ENCODE measurements at places on chromosomes 5 and 9.
A peak's percentile ranks its signal among the peaks of the same experiment; 100 is the strongest.

GRCh38 chr5:159800131-159800840 lies 116.0 kb upstream of the ADRA1B start:
- no peak for DNase-seq

DNA sequence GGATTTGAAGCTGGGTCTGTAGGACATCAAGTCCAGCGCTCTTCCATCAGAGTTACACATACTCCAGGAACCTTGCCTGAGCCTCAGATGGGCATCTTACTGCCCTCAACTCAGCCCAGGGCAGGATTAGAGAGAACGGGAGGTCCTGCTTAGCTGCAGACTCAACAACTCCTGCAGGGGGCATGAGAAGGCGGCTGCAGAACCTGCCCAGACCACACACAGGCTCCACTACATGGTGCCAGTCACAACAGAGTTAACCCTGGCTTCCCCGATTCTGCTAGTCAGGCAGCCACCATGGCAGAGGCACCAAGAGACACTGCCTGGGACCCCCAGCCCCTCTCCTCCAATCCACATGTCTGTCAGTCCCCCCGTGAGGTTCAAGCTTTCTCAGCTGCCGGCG lies 23.9 kb upstream of the CPLX2 start:
- no peak for DNase-seq

DNA sequence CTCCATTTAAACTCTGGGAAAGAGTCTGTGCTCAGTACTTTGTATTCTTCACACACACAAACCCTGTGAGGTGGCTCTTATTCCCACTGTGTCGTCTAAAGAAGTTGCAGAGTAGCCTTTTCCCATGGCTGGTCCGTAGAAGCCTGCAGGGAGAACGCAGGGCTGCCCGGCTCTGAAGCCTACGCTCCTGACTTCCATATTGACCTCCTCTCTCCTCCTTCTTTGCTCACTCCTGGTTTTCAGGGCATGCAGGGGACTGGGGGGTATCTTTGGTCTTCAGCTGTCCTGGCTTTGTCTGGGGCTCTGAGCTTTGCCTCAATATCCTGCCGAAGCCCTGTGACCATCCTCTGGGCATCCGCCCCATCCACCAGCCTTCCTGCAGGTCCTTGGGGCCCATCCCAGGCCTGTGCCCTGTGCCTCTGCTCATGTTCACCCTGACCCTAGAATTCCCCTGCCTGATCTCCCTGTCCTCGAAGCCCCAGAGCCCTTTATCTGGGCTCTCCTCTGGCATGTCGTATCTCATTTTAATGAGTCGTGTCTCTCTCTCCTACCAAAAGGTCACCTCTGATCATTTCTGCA lies 83.8 kb upstream of the FSTL4 start:
- no peak for DNase-seq

GRCh38 chr9:89649039-89649691 lies 44.4 kb downstream of the GADD45G start:
- no peak for DNase-seq

DNA sequence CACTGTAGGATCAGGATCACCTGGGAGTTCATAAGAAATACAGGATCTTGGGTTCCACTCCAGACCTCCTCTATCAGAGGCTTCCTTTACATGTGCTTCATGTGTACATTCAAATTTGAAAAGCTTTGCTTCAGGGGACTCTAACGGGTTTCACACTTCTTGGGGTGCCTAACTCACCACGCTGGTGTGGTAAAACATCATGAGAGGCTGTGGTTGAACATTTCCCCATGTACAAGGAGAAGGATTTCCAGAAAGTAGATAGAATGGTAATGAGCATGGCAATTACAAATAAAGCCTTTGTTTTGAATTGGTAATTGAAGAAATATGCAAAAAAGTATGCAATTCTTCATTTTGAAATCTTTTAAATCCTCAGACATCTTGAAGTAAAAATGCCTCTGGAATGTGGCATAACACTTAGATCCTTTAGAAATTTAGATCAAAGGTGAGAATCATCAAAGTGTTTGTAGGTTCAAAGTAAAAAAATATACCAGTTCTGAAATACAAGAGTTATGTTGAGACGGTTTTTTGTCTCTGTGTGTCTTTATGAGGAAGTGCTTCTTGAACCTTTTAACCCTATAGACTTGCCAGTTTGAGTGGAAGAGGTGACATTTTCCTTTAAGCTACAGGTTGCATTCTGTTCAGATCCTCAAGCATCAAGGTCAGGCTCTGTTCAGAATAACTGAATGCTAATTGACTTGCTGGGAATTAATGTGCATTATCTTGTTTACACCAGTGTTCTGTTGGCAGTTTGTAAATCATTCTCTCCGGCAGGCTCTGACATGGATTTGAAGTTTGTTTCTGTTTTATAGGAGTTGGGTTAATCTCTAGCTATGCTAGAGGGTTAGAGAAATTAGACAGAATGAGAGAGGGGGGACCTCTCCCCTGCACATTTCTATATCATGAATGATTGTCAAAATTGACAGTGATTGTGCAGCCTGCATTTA lies 415.3 kb downstream of the MAN2A1 start:
- no peak for DNase-seq

DNA sequence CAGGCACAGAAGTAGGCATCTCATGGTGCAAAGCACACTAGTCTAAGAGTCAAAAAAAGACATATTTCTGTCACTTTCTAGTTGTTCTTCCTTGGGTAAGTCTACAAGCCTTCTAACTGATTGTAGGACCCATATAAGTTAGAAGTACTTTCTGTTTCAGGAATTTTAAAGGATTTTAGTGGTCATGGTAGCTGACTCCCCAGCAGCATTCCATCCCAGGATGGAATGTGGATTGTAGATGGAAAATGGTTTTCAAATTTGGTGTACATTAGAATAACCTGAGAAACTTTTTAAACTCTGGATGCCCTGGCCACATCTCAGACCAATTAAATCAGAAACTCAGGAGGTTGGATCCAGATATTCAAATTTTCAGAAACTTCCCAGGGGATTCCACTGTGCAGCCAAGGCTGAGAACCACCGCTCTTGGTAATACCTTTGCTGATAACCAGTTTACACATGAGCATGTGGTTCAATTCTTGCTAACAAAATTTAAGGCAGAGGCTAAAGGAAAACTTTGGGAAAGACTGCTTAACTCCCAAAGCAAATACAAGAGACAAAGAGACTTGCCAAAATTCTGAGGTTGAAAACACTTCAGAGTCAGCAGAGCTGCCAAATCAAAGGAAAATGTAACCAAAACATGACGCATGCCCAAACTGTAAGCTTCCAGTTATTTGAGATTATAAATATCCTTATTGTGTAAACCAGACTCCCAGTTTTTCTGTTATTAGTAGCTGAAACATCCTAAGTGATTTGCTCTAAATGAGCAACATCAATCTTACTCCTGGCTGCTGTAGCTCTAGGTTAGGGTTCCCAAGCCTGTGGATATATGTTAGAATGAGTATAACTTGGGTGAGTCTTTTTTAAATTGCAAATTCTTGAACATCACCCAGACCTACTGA lies 145.4 kb upstream of the MTAP start:
- no peak for DNase-seq

DNA sequence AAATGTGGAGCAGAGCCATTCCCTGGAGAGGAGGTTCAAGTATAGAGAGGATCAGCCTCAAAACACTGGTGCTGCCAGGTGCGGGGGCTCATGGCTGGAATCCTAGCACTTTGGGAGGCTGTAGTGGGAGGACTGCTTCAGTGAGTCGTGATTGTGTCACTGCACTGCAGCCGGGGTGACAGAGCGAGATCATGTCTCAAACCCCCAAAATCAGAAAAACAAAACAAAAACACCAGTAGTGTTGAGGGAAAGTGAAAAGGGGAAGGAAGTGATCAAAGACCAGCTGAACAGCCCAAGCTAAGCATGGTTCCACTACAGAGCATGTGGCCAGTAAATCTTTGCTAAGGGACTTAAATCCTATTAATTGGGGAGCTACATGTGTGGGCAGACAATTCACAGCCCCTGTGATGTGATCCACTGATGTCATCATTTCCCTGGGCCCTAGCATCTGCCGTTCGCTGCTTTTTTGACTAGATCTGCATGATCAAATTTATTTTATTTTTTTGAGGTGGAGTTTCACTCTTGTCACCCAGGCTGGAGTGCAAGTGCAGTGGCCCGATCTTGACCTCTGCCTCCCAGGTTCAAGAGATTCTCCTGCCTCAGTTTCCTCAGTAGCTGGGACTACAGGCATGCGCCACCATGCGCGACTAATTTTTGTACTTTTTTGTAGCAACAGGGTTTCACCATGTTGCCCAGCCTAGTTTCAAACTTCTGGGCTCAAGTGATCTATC lies 2.7 kb upstream of the PCBD2 start:
- no peak for DNase-seq

GRCh38 chr5:175880213-175880612 lies 8.8 kb downstream of the CPLX2 start:
- DNase-seq: no peak

DNA sequence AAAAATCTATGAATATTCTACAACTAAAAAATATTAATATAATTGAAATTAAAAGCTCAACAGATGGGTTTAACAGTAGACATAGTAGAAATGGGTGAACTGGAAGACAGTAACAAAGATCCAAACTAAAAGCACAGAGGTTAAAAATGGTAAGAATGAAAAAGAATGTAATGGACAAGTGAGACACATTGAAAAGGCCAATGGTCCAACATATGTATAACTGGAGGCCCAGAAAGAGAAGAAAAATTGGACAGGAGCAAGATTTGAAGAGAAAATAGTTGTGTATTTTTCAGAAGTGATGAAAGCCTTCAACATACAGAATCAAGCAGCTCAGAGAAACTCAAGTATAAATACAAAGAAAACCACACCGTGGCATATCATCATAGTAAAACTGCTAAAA lies 58.6 kb downstream of the PCDHGC5 start:
- no peak for DNase-seq

- no peak for DNase-seq
Observed at GRCh38 chr9:13718086-13718485, 438.6 kb upstream of the MPDZ start.

DNA sequence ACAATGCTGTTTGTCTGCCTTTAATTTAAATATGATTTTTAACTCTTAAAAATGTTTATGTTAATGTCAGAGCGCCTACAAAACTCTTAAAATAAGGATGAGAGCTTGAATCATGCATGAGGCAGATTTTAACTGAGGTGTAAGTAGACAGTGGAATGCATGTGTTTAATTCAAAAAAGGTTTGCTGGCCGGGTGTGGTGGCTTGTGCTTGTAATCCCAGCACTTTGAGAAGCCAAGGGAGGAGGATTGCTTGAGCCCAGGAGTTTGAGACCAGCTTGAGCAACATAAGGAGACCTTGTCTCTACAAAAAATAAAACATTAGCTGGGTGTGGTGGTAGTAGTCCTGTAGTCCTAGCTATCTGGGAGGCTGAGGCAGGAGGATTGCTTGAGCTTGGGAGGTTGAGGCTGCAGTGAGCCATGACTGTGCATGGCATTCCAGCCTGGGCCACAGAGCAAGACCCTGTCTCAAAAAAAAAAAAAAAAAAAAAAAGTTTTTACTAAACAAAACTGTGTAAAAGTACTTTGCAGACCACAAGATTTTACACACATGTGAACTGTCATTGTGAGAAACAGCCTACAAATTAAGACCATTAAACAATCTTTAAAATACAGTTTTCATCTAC lies 21.1 kb downstream of the NDST1 start:
- no peak for DNase-seq

DNA sequence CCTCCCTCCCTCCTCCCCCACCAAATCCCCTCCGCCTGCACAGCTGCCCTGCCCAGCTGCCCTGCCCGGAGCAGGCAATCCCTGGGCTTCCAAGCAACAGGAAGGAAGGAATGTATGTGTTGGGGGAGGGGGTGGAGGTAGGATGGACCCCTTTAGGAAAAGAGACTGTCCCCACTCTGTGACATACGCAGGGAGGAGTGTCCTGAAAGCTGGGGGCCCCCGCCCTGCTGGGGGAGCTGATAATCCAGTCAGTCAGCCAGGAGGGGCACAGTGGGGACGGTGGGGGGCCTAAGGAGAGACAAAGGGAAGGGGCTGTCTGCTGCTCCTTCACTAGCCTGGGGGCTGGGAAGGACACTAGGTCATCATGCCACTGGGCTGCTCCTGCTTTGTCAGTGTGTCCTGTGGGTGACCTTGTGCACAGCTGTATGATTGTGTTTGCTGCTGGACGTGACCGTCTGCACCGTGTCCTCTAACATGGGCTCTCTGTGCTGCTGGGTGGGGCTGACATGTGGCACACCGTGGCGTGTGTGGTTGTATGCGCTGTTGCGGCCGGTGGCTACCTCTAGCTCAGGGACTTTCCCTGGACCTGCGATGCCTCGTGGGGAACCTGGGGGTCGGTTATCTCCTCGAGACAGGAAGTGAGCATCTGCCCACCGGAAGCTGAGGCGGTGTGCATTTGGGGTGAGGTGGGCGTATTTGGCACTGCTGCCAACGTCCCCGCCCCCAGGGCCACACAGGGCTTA lies 3.0 kb downstream of the N4BP3 start:
- DNase-seq: peak; percentile 30

DNA sequence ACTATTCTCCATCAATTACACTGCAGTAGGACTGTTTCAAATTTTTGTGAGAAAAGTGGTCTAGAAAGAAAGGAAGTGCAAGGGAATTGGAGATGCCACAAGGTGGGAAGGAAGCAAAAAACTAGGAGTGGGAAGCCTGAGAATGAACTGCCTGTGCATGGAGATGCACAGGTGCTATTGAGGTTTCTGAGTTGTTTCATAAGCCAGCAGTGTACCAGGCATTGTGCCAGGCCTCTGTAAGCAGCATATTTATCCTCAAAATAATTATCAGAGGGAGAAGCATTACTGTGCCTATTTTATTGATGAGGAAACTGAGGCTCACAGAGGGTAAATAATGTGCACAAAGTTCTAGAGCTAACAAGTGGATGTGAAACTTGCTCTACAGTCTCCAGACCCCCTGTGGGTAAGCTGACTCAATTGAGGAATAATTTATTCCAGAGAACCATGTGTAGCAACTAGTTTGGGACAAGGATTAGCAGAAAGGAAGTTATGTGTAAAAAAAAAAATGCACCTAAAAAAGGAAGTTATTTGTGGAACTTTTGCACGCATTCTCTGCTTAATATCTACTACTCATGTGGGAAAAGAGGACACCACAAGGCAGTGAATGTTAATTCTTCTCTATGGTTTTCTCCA lies 96.7 kb downstream of the SNCAIP start:
- no peak for DNase-seq

- DNase-seq: no peak
Observed at GRCh38 chr9:126628146-126628545, 14.4 kb downstream of the LMX1B start.

DNA sequence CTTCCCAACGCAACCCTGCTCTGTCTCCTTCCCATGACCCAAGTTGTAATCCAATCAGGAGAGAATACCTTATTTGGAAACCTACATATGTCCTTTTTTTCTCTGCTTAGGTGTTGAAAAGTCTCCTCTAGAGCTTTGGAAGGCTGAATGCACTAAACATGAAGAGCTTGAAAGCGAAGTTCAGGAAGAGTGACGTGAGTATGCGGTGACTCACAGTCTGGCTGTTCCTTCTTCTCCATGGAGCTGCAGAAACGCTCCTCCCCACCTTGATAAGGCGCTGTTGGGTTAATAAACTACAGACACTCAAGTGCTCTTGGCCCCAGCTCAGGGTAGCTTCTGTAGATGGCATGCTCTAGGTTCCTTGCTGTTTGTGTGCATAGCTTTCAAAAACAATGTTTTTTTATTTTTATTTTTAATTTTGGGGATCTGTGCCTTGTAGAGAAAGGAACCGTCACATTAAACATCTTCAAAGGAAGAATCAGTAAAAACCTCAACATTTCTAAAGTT lies 30.7 kb downstream of the RAI14 start:
- DNase-seq: no peak

GRCh38 chr5:27598576-27598975 lies 560.2 kb upstream of the CDH9 start:
- DNase-seq: no peak
